Kidney tubule cell (primary cell): ENCODE measurements at places on chromosomes 4 and X.

- DNase-seq = no peak
These were observed 13.5 kb upstream of the GBA3 start for GRCh38 chr4:22678940-22679854.

- peak; percentile 62 for DNase-seq
These were observed 103.5 kb downstream of the LDB2 start for GRCh38 chr4:16794816-16795445.

DNA sequence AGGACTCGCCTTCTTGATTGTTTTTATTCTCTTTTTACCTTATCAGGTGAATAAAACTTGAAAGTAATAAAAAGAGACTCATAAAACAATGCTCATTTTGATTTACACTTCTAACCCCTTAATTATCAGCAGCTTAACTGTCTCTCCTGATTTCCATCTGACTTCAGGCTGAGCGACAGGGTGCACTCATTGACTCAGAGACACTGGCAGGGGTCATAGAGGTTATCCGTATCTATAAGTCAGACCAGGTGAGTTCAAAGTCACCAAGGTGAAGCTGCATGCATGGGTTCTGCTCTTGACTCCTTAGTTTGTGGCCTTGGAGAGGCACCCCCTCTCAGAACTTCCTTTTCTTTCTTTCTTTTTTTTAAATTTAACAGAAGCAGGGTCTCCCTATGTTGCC lies 116.4 kb upstream of the SLC34A2 start:
- DNase-seq = no peak

- no peak for DNase-seq
These were observed 7.5 kb downstream of the TLR10 start for GRCh38 chr4:38775326-38775725.

DNA sequence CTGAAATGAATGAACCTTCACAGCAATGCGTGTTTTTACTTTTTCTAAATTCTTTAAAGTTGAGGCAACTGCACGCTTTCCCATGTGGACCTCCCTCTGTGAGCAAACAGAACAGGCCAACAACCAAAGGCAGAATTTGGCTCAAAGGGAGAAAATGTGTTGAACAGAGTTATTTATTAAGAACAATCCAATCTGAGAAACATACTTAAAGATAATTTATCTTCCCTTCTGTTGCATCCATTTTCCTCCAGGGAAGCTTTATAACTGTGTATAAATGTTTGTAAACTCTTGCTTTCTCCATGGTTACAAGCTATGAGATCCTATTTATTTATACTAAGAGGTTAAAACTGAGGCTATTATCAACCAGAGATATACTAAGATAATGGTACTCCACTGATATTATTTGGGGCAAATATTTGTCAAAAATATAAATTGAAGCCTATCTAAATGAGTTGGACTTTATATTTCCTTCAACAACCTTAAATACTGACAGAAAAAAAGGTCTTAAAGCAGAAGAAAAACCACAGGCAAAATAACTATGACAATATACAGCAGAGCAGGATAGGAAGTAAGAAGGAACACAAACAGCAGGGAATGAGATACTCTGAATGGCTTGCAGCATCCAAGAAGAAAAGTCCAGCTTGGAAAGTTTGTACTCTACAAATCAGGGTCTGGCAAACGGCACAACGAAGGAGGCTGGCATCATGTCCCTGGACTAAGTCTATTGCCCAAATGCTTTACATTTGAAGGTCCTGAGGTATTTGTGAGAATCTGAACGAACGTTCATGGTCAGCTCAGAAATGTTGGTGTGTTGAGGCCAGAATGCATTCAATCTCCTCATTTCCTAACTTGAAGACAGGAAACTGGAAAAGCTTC lies 663.2 kb upstream of the INTU start:
- DNase-seq = no peak

DNA sequence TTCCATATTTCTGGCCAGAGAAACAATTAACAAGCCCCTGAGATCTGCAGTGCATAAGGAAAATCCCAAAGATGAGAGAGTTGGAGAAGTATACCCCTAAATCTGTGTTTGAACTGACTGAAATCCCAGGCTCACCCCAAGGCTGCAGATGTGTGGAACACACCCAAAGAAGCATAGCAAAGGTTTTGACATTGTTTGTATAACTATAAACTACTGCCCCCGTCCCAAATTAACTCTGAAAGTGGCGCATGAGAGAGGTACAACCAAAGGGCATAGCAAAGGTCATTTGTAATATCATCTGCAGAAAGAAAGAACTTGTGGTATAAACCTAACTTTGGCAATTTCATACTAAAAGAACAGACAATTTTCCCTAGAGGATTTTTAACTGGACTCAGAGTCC lies 157.9 kb downstream of the DCAF12L1 start:
- DNase-seq = no peak

GRCh38 chrX:147119088-147119487 lies 304.5 kb upstream of the CXorf51A start:
- DNase-seq = no peak

- peak; percentile 84 for DNase-seq
These were observed 29.7 kb downstream of the SYNPO2 start for GRCh38 chr4:118918388-118918787.

- peak; percentile 66 for DNase-seq
These were observed 53.5 kb downstream of the DCLK2 start for GRCh38 chr4:150131581-150132228.

GRCh38 chrX:96480081-96480480 lies 204.6 kb upstream of the DIAPH2 start:
- DNase-seq = peak; percentile 50

DNA sequence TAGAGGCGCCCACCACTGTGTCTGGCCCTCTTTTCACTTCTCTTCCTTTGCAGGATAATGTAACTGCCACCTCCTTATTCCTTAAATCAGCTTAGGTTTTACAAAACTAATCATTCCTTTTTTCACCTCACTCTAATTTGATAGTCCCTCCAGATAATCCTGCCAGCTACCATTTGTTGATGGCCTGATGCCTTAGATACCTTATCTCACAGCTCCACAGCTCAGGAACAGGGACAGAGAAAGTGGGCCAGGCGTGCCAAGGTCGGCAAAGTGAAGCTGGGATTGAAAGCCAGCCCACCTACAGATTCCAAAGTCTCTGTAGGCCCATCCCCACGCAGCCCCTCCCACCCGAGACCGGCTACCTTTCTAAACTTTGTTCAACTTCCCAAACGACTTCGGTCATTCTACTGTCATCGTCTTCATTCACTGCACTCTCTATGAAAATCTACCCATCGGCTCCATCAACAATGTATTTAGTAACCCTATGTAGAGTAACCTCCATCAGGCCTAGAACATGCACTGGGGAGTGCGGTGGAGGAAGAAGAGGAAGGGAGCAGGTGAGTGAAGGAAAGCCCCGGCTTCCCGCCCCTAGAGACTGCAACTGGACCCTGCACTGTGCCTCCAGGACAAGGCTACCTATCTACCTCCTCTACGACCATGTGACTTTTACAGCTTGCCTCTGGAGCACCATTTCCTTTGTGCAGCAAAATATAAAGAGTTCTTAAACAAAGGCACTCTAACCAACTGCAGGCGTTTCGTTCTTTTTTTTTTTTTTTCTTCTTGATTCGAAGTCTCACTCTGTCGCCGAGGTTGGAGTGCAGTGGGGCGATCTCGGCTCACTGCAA lies 1.5 kb downstream of the CASP6 start:
- DNase-seq = peak; percentile 43

DNA sequence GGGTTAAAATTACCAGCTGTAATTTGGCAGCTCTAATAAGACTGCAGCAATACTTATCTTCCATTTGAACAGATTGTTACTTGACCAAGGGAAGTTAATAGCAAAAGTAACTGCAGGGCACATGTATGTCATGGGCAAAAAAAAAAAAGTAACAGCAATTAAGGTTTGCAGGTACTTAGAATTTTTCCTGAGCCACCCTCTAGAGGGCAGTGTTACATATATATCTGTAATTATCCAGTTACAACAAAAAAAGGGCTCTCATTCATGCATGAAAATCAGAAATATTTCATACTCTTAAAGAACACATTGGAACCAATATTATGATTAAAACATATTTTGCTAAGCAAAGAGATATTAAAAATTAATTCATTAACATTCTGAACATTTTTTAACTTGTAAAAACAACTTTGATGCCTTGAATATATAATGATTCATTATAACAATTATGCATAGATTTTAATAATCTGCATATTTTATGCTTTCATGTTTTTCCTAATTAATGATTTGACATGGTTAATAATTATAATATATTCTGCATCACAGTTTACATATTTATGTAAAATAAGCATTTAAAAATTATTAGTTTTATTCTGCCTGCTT lies 25.1 kb downstream of the XIAP start:
- peak; percentile 58 for DNase-seq

- DNase-seq = no peak
These were observed 7.7 kb downstream of the S100P start for GRCh38 chr4:6701371-6701770.

- no peak for DNase-seq
These were observed 41.8 kb upstream of the CLDN24 start for GRCh38 chr4:183364025-183364424.

DNA sequence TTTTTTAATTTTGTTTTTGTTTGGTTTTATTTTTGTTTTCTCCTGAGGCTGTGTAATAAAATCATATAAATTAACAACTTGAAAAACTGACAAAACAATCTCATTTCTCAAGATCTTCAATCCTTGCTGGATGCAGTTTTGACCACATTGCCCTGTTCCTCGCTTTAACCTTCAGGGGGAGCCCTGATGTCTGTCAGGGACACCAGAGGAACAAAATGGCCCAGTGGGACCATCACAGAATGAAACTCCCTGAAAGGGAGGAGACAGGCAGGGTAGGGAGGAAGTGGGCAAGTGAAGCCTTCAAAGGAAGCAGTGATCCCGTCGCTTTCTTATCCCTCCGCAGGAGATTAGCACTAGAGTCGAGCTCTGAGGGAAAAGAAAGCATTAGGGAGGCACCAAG lies 274.9 kb upstream of the LDB2 start:
- DNase-seq = no peak

GRCh38 chr4:85491527-85491926 lies 16.6 kb downstream of the ARHGAP24 start:
- no peak for DNase-seq

- no peak for DNase-seq
These were observed 487.3 kb downstream of the MID1IP1 start for GRCh38 chrX:39288592-39288991.

DNA sequence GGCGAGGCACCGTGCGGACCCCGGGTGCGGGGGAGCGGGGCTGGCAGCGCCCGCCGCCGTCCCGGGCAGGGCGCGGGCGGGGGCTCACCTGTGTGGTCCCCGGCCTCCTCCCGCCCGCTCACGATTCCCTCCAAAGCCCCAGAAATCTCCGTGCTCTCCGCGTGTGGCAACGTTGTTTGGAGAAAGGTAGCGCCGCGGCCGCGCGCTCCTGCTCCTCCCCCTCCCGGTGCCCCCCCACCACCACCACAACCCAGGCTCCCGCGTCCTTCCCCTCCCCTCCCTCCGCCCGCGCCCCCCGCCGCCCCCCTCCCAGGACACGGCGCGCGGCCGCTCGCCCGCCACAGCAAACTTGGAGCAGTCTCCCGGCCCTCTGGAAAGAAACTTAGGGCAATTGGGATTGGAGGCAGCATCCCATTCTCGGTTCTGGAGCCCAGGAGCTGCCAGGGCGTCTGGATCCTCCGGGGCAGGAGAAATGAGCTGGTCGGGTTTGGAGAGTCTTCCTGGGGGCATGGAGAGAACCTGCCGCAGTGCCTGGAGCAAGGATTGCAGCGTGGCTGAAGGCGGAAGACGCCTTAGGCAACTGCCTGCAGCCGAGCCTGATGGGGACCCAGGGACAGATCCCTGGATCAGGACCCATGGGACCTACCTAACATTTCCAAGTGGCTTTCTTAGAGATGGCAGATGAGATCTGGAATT lies 855 bp downstream of the KLF3 start:
- DNase-seq = peak; percentile 76

- peak; percentile 57 for DNase-seq
These were observed 40.6 kb downstream of the CHRDL1 start for GRCh38 chrX:110755061-110755460.

- no peak for DNase-seq
These were observed 26.2 kb upstream of the GPR78 start for GRCh38 chr4:8553991-8554405.

DNA sequence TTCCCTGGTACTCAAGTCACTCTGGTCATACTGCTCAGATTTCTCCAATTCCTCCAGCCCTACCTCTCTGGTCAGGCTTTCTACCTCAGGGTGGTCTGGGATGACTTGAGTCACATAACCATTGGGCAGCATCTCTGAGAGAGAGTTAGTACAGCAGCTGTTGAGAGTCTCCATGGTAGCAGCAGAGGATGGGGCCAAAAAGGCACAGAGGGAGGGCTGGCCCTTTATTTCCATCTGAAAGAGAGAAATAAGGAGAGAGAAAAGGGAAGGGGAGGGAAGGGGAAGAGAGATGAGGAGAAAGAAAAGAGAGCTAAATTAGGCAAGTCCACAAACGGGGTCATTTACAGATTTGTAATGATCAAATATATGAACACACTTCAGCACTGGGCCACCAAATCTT lies 149.1 kb upstream of the ARHGEF9 start:
- no peak for DNase-seq
